Tibial artery (tissue), 4 donors: ENCODE measurements at places on chromosomes 12 and 14.

- DNase-seq: no peak
- no peaks in the 10 kb centered on the region for H3K36me3 ChIP-seq
- H3K27me3 ChIP-seq: no peaks in the 10 kb centered on the region
Measured at GRCh38 chr12:69676257-69677012, 22.7 kb downstream of the BEST3 start.

DNA sequence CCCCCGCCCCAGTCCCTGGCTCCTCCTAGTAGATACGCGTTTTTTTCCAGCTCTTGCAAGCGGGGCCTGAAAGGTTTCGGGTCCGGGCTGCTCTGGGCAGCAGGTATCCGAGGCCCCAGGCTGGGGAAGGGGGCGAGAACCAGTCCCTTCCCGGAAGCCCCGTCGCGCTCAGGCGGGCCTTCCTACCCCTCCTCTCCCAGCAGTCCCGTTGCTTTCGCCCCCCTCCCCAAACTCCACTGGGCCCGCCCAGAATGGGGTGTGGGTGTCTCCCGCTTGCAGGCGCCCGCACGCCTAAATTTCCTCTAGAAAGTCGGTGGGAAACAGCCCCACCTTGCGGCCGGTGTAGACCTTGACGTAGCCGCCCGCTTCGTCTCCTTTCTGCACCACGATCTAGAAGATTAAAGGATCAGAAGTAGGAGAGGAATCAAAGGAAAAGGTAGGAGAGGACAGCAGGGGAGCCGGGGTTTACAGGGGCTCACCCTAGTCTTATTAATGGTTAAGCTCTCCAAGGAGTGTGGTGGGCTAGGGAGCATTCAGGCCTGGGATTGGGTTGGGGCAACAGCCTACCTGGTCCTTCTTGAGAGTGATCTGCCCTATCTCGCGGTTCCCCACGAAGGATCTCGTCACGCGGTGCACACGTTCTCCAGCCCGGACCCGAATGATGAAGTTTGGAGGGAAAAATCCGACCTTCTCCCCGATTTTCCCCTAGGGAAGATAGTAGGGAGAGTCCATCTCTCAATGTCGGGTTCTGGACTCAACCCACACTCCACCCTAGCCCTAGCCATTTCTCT is 7.3 kb downstream of the STAC3 start:
- peak; percentile 71 for DNase-seq
- no peak overlapping the region for H3K4me3 ChIP-seq
- H3K4me1 ChIP-seq: peaks cover 10% of the 10 kb centered on the region
- H3K27ac ChIP-seq: no peak overlapping the region

DNA sequence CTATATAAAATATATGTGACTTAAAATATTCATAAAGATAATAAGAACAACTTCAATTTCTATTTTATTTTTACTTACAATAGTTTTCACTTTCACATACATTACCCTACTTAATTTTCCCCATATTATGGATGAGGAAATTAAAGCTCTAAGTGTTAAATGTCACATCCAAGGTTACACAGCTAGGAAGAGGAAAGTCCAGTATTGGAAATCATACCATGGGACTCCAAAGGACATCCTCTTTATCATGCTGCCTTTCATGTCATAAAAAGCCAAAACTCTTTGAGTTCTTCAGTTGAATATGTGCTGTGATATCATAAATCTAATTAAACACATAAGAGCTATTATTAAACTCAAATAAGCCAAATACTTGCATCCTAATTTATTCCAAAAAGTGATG is 172.4 kb upstream of the GARIN2 start:
- no peaks in the 10 kb centered on the region for H3K27me3 ChIP-seq
- no peaks in the 10 kb centered on the region for H3K4me1 ChIP-seq
- H3K4me3 ChIP-seq: no peak overlapping the region
- no peak overlapping the region for H3K27ac ChIP-seq
- DNase-seq: no peak

DNA sequence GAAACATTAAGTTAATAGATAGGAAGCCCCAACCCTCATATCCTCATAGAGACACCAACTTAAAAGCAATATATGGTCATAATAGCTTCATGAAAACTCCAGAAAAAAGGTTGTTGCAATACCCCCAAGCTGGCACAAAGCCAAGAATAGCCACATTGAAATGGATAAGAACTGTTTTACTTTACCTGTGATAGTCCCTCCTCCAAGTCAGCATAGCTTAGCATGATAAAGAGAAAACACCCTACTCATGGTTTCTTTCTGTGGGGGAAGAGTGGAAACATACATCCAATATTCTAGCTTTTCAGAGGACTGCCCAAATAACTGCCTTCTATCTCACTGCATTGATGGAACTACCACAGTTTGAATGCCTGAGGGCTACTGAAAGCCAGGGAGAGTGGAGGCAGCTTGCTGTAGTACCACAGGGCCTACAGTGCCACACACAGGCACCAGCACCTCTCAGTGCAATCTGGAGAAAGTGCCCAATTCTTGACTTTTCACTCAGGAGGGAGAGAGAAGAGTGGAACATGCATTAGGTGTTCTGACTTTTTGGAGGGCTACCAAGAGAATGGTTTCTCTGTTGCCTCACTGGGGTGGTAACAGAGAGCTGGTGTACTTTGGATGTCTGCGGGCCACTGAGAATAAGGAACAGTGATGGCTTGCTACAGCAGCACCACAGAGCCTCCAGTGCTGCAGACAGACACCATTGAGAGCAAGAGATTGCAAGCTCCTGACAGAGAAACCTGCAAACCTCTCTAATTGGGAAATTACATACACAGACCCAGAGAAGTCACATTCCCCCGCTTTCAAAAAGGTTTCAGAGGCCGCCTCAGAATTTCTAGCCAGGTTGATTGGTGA is 157.1 kb upstream of the GARIN2 start:
- H3K27ac ChIP-seq: no peak overlapping the region
- no peaks in the 10 kb centered on the region for H3K4me1 ChIP-seq
- H3K4me3 ChIP-seq: no peak overlapping the region
- no peak for DNase-seq
- H3K36me3 ChIP-seq: peaks cover 7% of the 10 kb centered on the region

GRCh38 chr14:35386673-35387125 is 17.9 kb downstream of the NFKBIA start:
- peak overlapping the region; percentile 83 for H3K27ac ChIP-seq
- DNase-seq: no peak
- H3K4me3 ChIP-seq: no peak overlapping the region
- peaks cover 48% of the 10 kb centered on the region for H3K4me1 ChIP-seq
- H3K36me3 ChIP-seq: no peaks in the 10 kb centered on the region

DNA sequence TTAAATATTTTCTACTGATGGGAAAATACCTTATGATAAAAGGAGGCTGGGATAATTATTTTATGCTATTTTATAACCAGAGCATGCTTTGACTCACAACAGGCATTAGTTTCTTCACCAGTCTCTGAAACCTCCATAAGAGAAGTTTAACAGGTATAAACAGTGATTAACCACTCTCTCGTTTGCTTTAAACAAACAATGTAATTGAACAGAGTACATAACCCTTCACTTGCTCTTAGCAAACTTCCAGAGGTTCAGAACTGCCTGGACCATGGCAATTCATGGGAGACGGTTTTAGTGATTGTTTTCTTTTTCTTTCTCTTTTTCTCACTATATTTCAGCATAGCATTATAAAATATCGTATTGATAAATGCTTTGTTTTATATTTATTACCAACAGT is 35.3 kb downstream of the CFAP251 start:
- H3K27ac ChIP-seq: no peak overlapping the region
- H3K4me1 ChIP-seq: no peaks in the 10 kb centered on the region
- no peaks in the 10 kb centered on the region for H3K27me3 ChIP-seq
- H3K4me3 ChIP-seq: no peak overlapping the region

DNA sequence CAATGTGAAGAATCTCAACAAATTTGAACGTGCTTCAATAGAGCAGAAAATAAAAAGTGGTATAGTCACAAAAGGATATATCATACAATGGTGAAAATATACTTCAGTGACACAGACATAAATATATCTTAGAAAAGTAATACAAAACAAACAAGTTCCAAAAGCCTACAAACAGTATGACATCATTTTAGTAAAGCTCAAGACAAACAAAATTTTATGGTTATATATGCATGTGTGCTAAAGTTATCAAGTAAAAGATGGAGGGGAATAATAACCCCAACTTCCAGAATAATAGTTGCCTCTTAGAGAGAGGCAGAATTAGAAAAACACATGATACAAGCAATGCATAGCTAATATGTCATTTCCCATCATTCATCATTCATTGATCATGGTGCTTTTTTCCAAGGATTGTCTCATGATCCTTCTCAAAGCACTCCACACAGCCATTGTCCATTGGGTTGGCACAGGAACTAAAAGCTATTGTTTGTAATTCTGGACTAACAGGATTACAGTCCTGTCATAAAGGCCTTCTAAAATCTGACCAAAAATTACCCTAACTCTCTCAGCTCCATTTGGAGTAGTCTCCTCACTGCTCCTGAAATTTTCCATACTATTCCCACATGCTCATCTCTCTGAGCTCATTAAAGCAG is 59.5 kb downstream of the IFNG-AS1 start:
- H3K27ac ChIP-seq: no peak overlapping the region
- H3K4me1 ChIP-seq: no peaks in the 10 kb centered on the region

- peak overlapping the region; percentile 66 for H3K4me3 ChIP-seq
- no peaks in the 10 kb centered on the region for H3K36me3 ChIP-seq
- no peak overlapping the region for H3K27ac ChIP-seq
- H3K27me3 ChIP-seq: no peaks in the 10 kb centered on the region
Measured at GRCh38 chr12:49322367-49322707, 718 bp upstream of the TROAP start.

GRCh38 chr12:5492562-5492961 is 60.7 kb downstream of the NTF3 start:
- H3K27me3 ChIP-seq: no peaks in the 10 kb centered on the region
- no peak overlapping the region for H3K4me3 ChIP-seq
- peaks cover 91% of the 10 kb centered on the region for H3K4me1 ChIP-seq

DNA sequence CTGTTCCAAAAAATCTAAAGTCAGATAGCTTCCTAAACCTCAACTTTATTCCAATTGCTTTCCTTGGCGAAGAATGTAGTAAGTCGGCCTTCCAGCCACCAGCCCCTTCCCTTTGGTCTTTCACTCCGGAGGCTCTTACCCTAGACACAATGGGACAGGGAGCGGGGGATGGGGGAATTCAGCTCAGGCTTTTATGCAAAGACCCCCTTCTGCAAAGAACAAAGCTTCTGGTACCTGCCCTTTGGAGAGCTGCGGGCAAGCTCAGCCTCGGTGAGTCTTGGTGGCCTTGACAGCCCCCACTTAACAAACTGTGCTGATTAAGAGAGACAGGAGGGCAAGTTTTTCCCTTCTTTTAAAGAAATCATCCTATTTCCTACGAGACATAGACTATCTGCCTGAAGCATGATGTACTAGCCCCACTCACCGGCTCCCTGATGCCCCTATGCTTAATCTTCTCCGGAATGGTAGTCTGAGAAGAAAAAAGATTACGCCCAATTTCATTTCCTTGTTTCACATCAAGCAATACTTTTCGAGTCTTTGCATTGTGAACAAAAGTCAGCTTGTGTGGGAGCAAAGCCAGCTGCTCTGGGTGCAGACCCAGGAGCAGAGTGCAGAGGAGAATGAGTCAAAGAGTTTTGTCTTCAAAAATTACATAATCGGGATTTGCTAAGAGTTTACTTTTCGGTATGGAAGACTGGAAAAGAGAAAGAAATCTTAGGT is 1.5 kb upstream of the NANOG start:
- H3K27me3 ChIP-seq: peaks cover 6% of the 10 kb centered on the region
- no peaks in the 10 kb centered on the region for H3K36me3 ChIP-seq
- DNase-seq: no peak
- H3K4me3 ChIP-seq: no peak overlapping the region
- H3K4me1 ChIP-seq: no peaks in the 10 kb centered on the region

- DNase-seq: no peak
- H3K27ac ChIP-seq: peak overlapping the region; percentile 98
- H3K4me1 ChIP-seq: peaks cover 23% of the 10 kb centered on the region
Measured at GRCh38 chr14:31207287-31207754, 272 bp downstream of the HECTD1 start.

DNA sequence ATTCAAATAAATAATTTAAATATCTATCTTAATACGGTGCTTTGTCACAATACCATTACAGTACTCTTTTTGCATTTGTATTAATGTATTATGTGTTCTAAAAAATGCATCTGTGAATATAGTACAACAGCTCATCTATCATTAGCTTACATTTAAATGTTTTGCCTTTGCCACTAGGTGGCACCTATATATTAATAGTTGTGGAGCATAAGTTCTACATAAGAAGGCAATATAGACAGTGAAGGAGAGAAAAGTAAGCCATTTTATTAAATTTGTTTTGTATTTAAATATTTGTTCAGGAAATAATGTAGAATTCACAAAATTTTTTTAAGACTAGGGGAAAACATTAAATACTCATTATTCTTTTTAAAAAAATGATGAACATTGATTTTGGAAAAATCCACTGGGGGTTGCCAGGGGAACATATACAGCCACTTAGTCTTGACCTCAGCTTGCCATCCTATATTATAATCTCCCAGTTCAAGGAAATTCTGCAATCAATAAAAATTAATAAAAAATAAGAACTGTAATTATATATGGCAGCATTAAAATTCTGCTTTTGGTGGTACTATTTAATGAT is 9.8 kb downstream of the CCER1 start:
- DNase-seq: no peak
- no peaks in the 10 kb centered on the region for H3K4me1 ChIP-seq
- H3K36me3 ChIP-seq: no peaks in the 10 kb centered on the region
- no peak overlapping the region for H3K4me3 ChIP-seq

DNA sequence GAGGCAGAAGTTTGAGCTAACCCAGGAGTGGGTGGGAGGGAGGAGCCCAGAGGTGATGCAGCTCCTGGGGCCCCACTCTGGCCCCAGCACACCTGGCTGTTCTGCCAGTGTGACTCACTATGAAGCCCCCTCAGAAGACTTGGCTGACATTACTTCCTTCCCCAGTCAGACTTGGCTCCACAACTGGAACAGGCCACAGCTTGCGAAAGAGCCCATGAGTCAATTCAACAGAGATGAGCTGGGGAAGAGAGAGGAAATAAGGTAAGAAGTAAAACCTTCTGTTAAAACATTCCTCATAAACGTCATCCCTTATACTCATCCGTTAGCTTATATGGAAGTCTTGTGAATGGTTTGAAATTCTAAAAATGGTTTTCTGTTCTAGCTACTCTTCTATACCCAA is 245.9 kb downstream of the ADAMTS20 start:
- no peak overlapping the region for H3K4me3 ChIP-seq
- H3K36me3 ChIP-seq: no peaks in the 10 kb centered on the region
- H3K27me3 ChIP-seq: no peaks in the 10 kb centered on the region
- DNase-seq: no peak
- H3K4me1 ChIP-seq: no peaks in the 10 kb centered on the region
- H3K27ac ChIP-seq: no peak overlapping the region

- H3K36me3 ChIP-seq: no peaks in the 10 kb centered on the region
- H3K4me1 ChIP-seq: no peaks in the 10 kb centered on the region
- no peak overlapping the region for H3K27ac ChIP-seq
- no peaks in the 10 kb centered on the region for H3K27me3 ChIP-seq
Measured at GRCh38 chr14:96168581-96168980, 36.1 kb upstream of the BDKRB2 start.

GRCh38 chr12:91326058-91327027 is 143.7 kb upstream of the DCN start:
- H3K27me3 ChIP-seq: no peaks in the 10 kb centered on the region
- no peak overlapping the region for H3K27ac ChIP-seq
- DNase-seq: peak; percentile 61
- no peaks in the 10 kb centered on the region for H3K4me1 ChIP-seq
- H3K4me3 ChIP-seq: no peak overlapping the region

- no peaks in the 10 kb centered on the region for H3K36me3 ChIP-seq
- H3K27me3 ChIP-seq: no peaks in the 10 kb centered on the region
- H3K4me3 ChIP-seq: no peak overlapping the region
Measured at GRCh38 chr14:47353186-47353585, 322.2 kb downstream of the MDGA2 start.

GRCh38 chr12:12158858-12159257 is 88.1 kb downstream of the BCL2L14 start:
- H3K27me3 ChIP-seq: no peaks in the 10 kb centered on the region
- H3K36me3 ChIP-seq: peaks cover 41% of the 10 kb centered on the region
- no peak overlapping the region for H3K27ac ChIP-seq
- no peak overlapping the region for H3K4me3 ChIP-seq
- peaks cover 17% of the 10 kb centered on the region for H3K4me1 ChIP-seq
